ENCODE measurements at places on chromosomes 7 and 10.

GRCh38 chr10:4041635-4042034 lies 256.6 kb upstream of the KLF6 start:
- DNase-seq, result no peak

- DNase-seq, result no peak
Observed at GRCh38 chr10:23525406-23525805, 86.5 kb downstream of the OTUD1 start.

DNA sequence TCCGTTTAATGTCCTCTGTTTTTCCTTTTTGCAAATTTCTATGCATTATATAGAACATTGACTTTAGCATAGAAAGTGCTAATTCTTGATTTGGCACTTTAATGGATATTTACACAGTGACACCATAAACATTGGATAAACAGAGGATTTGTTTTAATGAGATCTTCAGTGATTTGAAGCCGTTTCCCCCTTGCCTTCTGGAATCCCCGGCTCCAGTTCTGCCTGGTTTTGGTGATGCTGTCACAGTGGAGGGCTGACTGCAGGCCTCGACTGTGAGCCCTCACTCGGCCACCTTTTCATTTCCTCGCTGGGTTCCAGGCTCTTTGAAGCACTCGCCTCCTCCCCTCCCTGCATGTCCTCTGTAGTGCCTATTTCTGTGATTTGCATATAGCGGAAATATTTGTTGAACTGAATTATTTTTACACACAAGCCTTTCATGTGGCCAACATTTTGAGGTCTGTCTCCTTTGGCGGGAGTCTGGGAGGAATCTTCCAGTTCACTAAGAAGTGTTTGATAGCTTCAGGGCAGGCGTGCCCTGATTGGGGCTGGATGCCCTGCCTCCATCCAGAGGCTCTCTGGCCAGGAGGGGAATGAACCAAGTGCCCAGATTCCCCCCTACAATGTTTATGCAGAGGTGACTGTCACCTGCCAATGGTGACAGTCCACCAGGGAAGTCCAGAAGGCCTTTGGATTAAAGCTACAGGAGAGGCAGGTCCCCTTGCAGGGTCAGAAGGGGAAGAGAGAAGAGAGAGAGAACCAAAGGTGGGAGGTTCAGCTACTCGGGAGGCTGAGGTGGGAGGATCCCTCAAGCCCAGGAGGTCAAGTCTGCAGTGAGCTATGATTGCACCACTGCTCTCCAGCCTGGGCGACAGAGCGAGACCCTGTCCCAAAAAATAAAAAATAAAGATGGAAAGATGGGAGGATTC lies 67.5 kb downstream of the CUX1 start:
- DNase-seq, result peak; percentile 46

DNA sequence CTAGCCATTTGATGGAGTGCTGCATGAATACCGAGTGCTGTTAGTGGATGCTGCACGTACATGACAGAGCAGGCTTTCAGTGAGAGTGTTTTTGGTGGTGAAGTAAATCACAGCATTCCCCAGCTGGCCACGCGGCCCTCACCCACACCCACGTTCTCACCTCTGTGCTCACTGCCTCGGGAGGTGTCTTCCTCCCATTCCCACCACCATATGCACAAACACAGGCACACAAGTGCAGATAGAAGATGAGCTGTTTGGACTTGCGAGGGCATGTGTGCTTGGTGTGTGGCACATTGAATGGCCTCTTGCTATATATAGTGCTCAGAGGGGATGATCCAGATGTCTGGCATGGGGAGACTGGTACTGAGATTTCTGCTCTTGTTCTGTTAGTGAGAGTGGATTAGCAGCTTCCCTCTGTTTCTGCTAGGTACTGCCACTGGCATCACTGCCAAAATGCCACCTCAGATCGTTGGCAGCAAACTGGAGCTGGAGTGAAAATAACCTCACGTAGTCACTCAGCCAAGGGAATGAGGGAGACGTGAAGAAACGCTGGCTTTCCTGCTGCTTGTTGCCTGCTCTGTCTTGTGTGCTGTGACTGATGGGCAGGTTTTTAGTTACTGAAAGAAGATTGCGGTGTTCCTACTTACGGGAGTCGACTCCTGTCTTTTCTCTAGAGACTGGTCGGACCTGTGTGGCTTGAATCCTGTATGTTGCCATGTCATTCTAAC lies 19.1 kb downstream of the DNAJB6 start:
- DNase-seq, result no peak

GRCh38 chr10:93704451-93704850 lies 2.1 kb upstream of the FRA10AC1 start:
- no peak for DNase-seq

DNA sequence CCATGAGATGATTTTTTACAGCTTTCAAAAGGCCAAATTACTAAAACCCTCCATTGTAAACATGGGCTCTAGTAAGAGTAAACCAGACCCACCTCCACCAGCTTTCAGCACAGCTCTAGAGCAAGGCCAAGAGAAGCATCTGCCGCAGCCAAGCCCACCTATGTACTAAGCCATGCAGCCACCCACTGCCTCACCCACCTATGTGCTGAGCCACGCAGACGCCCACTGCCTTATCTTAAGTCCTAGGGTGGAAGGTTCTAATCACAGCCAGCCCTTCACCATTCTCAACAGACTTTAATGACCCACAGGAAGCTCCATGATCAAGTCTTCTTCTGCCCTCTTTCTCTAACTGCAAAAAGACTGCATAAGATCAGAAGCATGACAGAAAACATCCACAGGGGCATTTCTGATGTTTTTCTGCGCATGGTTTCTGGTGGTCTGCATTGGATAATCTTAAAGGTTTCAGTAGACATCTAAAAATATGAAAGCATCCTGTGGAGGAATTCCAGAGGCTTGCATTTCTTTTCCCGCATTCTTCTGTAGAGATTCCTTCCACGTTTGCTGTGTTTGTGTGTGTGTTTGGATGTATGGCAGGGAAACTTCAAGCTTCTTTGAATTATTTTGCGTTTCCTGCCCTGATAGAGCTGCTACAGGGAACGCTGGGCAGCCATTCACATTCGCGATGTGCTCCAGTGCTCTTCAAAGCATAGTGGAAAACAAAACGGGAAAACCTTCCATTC lies 286.1 kb upstream of the KLF6 start:
- DNase-seq, result no peak

DNA sequence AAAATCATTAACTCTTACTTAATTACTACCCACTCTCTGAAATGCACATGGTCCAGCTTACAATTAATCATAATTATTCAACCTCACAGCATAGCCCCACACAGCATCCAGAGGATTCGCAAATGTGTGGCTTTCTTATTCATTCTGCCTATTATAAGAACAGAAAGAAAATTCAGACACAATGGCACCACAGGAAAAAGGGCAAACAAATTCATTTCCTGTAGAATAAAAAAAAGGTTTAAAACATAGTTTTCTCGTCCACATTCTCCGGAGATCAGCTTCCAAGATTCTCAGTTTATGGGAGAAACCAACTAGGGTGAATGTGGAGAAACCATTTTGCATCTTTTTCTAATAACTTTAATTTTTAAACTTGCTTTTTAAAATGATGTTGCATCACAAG lies 201.6 kb downstream of the PARD3 start:
- no peak for DNase-seq

- no peak for DNase-seq
Observed at GRCh38 chr10:82515256-82515655, 640.3 kb downstream of the NRG3 start.

- no peak for DNase-seq
Observed at GRCh38 chr10:77756319-77757232, 119.0 kb upstream of the KCNMA1 start.

DNA sequence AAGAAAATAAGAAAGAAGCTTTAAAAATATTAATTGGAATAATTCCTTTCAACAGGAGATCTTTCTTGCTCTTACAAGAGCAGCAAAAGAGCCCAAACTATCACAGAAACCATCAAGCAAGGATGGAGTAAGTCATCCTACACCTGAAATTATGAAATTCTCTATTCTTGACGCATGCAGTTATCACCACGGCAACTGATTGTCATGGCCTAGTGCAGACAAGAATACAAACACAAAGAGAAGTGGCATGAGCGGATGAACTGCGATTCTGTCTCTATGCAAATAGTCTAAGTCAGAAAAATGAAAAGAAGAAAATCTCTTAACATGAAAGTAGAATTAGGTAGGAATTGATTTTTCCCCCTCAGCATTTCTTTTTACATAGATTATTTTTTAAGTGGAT lies 54.8 kb upstream of the SLC35B4 start:
- DNase-seq, result no peak

- no peak for DNase-seq
Observed at GRCh38 chr10:33174674-33175434, 159.6 kb downstream of the NRP1 start.

DNA sequence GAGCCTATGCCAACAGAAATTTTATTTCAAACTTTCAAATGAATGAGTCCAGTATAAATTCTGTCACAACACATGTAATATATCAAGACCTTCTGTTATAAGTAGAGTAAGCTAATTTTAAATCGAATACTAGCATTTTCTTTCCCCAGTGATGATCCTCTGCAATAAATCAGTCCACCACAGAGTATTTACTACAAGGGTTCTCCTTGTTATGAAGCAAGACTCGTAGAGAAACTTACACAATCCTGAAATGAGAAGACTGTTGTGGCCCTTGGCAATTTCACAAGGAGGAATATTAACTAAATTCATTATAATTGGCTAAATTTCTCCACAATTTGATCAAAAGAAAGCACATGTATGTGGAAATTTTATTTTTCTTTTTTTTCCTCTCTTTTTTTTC lies 312.4 kb upstream of the DGKB start:
- no peak for DNase-seq

GRCh38 chr10:125235093-125236069 lies 75.0 kb upstream of the CTBP2 start:
- no peak for DNase-seq

GRCh38 chr7:115914951-115915350 lies 115.6 kb downstream of the TFEC start:
- DNase-seq, result no peak

- no peak for DNase-seq
Observed at GRCh38 chr7:7352845-7353244, 170.5 kb downstream of the C1GALT1 start.

DNA sequence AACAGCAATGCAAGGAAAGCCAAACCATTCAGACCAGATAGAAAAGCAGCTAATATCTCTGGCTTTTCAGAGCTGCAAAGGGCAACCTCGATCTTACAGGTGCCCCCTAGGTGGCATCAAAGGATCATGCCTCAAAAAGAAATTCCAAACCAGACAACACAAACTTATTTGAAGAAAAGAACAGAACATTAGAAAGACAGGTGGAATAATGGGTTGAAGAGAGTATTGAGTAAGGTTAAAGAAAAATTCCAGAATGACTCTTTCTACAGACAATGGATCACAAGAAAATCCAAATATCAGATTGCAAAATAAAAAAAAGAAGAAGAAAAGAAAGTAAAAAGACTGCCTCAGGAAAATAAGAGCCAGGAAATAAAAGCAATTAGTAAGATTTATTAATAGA lies 213.7 kb downstream of the ELMO1 start:
- no peak for DNase-seq

DNA sequence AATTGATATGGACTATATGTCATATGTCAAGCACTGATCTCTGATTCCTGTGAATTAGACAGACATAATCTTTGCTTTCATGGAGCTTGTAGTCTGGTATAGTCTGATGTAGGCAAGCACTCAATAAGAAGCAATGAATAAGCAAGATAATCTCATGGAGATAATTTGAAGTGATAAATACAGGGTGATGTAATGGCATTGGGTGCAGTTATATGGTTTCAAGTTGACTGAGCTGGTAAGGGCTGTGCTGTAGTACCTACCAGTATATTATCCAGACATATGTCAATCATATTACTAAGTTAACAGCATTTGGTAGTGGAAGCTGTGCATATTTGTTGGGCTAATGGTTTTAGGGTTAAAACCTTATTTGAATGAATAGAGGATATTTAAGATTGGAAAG lies 117.5 kb upstream of the PRPS1L1 start:
- DNase-seq, result no peak

DNA sequence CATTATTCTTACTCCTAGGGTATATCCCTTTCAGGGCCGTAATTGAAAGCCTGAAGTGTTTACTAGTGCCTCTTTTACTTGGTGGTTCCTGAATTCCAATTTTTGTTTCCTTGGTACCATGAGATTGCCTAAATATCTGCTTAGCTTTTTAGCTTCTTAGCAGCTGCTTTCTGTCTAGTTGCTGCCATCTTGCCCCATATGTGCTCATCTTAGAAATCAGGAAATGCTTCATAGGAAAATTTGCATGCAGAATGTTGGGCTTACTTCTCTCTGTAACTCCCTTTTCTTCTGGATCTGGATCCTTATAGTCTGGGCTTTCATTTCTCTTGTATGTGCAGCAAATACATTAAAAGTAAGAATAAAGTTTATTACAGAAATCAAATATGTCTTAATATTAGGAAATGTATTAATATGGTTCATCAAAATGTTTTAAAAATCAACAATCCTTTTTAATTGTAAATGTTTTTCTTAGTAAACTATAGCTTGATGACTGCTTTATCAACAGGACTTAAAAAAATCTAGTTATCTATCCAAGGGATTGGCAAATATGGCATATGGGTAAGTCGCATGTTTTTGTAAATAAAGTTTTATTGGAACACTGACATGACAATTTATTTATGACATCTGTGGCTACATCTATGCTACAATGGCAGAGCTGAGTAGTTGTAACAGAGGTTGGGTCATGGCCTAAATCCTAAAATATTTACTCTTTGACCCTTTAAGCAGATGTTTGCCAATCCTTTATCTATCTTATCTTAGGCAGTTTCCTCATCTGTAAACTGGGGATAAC lies 73.5 kb upstream of the CDK6 start:
- no peak for DNase-seq

DNA sequence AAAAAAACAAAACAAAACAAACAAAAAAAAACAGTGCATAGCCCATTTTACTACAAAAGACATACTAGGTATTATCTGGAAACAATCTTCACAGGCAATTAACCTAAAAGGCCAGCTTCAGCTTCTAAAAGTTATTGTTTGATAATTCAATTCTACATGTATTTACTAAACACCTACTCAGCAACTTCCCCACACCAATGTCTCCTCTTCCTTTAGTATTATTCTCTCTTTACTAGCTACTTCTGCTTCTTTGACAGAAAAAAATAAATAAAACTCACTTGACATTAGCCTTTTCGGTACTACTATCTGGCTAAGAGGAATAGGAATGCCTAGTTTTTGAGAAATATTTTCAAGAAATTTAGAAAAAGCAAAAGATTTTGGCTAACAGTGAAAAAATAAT lies 2.8 kb downstream of the TM9SF3 start:
- no peak for DNase-seq

GRCh38 chr7:80907141-80907601 lies 11.7 kb downstream of the SEMA3C start:
- no peak for DNase-seq

GRCh38 chr10:17655009-17655408 lies 11.1 kb downstream of the STAM start:
- no peak for DNase-seq

DNA sequence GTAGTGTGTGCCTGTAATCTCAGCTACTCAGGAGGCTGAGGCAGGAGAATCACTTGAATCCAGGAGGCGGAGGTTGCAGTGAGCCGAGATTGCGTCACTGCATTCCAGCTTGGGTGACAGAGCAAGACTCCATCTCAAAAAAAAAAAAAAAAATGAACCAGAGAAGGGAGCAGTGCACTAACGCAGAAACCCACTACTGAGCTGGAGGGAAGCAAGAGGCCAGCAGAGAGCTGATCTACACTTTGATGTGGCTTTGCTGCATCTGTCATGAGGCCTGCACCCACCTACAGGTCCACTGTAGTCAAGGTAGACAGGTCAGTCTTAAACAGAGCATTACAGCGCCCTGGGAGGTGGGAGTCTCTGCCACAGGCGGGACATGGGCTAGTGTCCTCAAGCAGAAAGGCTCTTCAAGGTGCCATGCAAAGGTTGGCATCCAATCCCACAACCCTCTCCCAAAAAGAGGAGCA lies 30.0 kb downstream of the MAT1A start:
- no peak for DNase-seq

All from GM12892 (cell line).